ENCODE measurements at places on chromosomes 5 and 9.

- DNase-seq, result no peak
Observed at GRCh38 chr5:96875791-96876291, 459 bp upstream of the ERAP2 start.

DNA sequence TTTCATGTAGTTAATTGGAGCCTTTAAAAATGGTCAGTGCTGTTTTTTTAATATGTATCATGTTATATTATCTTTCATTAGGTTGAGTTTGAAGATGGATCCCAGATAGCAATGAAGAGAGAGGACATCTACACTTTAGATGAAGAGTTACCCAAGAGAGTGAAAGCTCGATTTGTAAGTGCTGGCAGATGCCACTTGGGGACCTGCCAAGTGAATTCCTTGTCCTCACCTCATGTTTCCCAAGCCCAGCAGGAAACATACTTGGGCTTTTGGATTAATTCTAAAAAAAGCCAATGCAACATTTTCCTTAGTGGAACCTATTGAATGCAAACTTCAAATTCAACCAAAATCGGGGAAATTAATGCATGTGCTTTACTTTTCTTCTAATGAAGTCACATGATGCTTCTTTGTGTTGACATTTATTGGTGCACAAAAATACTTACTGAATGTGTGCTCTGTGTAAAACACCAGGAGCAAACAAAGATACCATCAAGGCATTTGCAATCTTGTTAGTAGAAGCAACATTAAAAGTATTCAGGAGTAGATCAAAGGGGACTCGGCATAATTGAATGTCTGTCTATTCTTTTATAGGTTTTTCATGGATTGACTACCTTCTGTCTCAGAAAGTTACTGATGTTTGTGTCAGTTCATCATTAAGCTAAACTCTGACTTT lies 412.1 kb downstream of the KDM4C start:
- no peak for DNase-seq

DNA sequence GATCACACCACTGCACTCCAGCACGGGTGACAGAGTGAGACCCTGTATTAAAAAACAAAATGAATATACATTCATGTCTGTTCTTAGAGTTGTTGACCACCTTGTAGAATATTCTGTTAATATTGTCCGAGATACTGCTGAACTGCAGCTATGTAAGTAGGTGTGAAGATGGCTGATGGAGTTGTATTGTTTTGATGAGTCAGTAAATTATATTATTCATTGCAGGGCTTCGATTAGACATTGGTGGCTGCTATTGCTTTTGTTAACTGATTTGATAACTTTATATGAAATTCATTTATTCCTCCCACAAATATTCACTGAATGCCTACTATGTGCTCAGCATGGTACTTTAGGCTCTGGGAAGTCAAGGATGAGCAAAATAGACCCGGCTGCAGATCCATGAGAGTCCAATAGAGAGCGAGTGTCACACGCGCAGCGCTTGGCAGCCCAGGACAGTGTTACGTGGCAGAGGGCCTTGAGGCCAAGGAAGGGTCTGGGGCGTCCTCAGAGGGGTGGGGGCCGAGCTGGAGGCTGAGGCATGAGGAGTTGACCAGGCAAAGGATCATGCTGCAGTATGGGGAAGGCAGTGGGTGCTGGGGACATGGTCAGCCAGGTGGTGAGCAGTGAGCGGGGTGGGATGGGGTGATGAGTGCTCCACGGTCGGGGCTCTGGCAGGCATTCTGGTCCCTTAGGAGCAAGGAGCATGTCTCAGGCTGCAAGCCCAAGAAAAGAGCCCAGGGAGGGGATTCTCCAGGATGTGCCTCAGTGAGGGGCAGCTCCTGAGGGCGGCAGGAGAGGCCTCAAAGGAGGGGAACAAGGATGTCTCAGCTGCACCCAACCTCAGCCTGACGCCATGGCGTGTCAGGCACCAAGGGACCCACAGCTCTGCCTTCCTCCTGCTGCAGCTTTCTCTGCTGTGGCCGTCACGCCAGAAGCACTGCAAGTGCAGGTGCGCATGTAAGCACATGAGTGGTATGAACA lies 243.5 kb downstream of the GADD45G start:
- DNase-seq, result peak; percentile 37

- DNase-seq, result no peak
Observed at GRCh38 chr5:7494481-7495130, 98.7 kb downstream of the ADCY2 start.

DNA sequence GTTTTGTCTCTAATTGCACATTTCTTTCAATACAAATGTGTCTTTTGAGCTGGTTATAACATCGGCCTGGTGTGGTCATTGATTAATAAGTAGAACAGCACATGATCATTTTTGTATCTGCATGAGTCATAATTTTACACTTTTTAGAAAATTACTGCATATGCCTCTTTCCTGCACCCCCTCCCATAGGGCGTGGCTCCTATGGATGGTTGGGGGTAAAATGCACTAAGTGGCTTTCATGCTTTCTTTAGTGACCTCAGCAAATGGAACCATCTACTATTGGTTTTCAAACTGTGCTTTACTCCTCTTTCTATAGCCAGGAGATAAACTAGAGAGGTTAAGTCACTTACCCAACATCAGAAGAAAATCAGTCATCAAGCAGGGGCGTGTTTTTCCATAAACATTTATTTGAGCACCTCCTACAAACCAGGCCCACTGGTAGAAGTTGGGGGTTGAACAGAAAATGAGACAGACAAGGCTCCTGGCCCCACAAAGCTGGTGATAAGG lies 3.8 kb downstream of the ANXA6 start:
- DNase-seq, result peak; percentile 72

- no peak for DNase-seq
Observed at GRCh38 chr5:146461319-146461718, 14.2 kb downstream of the TCERG1 start.

- peak; percentile 48 for DNase-seq
Observed at GRCh38 chr5:113489299-113489698, 1.0 kb upstream of the MCC start.

- no peak for DNase-seq
Observed at GRCh38 chr5:138315751-138316278, 15.8 kb downstream of the CDC25C start.

DNA sequence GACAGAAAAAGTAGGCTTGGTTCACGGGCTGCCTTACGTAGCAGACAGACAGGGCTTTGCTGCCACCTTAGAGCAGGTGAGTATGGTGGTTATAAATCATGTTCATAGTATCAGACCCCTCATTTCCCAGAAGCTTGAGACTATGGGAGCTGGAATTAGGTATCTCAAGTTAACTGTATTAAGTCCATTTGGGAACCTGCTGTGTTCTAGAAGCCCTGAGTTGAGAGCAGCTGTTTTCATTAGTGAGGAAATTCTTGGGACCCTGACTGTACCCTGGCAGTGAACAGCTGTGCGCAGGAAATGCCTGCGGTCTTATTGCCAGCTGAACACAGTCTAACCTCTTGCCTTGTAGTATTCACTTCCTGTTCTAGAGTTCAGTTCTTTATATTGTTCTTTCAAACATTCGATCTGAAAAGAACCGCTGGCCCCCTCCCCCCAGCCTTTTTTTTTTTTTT lies 29.8 kb downstream of the UGCG start:
- DNase-seq, result peak; percentile 82

GRCh38 chr5:178796165-178796945 lies 63.4 kb upstream of the ZNF354B start:
- DNase-seq, result no peak

DNA sequence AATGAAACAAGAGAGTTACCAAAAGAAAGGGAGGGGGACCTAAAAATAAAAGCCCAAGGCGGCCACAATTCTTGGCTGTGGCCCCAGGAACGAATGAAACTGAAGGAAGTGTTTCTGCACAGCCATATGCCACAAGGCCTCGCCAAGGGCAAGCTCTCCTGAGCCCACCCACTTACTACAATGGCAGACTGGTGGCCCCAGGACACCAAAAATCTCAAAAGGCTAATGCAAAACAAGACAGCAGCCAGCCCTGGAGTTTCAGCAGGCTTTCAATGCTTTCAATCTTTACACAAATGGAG lies 4.0 kb downstream of the CAMSAP1 start:
- DNase-seq, result no peak

- peak; percentile 43 for DNase-seq
Observed at GRCh38 chr5:150672237-150672883, 11.3 kb downstream of the MYOZ3 start.

- no peak for DNase-seq
Observed at GRCh38 chr9:115267790-115268189, 149.8 kb upstream of the TNC start.

Measured in activated CD8-positive, alpha-beta memory T cell treated with anti-CD3 and anti-CD28 coated beads, Interleukin-2, amount 10 ng/mL, durations not matched to agents 7 days and 5 days (primary cell).